ENCODE measurements at places on chromosomes 5 and 9.
A peak's percentile ranks its signal among the peaks of the same experiment; 100 is the strongest.

DNA sequence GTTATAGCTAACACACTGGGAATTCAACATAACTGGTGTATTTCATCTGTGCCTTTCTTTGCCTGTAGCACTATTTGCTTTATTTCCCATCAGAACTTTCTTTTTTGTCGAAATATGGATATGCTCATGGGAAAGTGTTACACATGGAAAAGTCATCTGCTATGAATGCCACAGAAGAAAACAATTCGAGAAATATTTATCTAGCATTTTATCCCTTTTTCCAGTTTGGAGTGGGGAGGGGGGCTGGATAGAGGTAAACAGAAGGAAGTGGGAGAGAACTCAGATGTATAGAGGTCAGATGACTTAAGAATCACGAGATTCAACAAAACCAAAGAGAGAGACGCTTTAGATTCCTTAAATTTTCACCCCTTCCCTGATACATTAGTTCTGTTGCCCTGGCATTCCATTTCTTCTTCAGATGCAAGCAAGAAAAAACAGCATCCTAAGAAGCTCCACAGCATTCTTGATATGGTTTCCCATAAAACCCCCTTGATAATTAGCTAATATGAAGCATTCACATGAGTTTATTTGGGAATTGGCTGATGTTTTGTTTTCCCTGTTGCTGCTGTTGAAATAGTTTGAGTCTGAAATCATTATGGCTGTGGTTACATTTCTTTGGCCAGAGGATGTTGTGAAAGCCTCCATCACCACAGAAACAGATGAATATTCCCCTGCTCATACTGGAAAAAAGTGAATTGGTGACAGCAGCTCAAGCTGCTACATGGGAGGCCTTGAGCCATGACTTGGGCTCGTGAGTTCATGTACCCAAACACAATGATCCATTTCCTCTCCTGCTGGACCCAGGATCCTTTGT, 335.8 kb upstream of the DAB2 start:
- peak; percentile 98 for DNase-seq

GRCh38 chr5:63878788-63879187, 83.5 kb downstream of the HTR1A start:
- DNase-seq: no peak

GRCh38 chr5:93601071-93601801, 18.2 kb downstream of the NR2F1 start:
- DNase-seq: no peak

- DNase-seq: no peak
These were observed 1063.9 kb downstream of the CDH9 start for GRCh38 chr5:25974451-25974850.

GRCh38 chr5:159858871-159859270, 57.4 kb upstream of the ADRA1B start:
- DNase-seq: no peak

DNA sequence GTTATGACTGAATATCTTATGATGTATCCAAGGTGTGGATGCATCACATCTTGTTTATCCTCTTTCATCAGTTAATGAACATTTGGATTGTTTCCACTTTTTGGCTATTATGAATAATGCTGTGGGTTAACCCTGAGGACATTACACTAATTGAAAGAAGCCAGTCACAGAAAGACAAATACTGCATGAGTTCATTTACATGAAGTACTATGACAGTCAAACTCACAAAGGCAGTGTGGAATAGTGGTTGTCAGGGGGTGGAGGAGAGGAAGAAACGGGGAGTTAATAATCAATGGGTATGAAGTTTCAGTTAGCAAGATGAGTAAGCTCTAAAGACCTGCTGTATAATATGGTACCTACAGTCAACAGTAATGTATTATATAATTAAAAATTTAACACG, 409.4 kb upstream of the CTNND2 start:
- peak; percentile 4 for DNase-seq

DNA sequence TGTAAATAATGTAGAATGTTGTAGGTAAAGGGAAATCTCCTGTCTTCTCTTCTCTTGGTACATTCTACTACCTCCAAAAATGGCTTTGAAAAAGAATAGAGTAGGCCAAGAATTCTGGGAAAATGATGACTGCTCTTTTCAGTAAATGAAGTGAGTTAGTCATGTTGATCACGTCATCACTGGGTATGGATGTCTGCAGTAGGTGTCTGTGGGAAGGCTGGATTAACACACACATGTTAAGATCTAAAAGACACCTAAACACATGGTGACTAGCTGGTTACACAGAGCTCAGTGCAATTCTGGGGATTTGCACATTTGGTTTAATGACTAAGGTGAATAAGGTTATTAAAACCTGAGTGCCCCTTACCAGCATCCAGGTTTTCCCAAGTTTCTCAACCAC, 161.5 kb downstream of the CEP120 start:
- no peak for DNase-seq

DNA sequence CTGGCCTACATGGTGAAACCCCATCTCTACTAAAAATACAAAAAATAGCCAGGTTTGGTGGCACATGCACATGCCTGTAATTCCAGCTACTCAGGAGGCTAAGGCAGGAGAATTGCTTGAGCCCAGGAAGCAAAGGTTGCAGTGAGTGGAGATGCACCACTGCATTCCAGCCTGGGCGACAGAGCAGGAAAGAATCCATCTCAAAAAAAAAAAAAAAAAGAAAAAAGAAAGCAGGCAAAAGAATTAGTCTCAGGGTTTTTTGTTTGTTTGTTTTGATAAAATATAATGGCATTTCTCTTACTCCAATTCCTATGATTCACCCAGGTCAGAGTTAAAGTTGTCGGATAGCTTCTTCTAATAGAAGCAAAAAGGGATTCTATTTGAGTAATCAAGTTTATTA, 67.0 kb upstream of the ATG10 start:
- peak; percentile 4 for DNase-seq

DNA sequence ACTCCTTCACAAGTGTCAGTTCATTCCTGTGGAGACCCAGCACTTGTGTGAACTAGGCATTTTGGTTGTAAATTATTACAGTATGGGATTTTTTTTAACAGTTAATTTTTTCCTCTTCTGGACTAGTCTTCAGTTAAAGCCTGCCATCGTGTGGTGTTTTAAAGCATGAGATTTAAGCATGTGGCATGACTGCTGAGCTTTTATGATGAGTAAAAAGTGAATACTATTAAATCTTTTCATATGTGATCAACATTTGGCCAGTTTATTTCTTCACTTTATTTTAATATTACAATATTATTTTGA, 25.0 kb downstream of the LMNB1 start:
- DNase-seq: peak; percentile 24

DNA sequence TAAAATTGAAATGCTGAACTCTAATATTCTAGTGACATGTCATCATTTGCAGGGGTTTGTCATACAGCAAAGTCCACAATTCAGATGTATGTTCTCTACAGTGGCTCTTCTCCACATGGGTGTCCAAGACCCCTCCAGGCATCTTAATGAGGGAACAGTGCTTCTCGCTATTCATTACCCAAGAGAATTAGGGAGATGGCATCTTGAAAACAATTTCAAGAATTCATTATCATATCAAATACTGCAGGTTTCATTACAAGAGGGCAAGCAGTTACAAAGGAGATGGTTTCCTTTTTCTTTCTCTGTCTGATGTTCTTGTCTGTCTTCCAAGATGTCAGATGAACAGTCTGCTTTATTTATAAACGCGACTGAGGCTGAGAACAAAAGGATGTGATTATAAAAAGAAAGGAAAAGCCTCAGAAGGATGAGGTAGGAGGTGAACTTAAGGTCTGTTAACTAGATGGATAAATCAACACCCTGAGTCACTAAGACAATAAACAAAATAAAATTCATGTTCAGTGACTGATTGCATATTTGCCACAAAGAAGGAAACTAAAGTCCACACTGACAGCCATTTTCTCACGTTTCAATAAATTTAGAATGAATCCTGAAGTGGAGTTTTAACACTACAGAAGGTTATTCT, 326.7 kb upstream of the EFNA5 start:
- DNase-seq: peak; percentile 62

DNA sequence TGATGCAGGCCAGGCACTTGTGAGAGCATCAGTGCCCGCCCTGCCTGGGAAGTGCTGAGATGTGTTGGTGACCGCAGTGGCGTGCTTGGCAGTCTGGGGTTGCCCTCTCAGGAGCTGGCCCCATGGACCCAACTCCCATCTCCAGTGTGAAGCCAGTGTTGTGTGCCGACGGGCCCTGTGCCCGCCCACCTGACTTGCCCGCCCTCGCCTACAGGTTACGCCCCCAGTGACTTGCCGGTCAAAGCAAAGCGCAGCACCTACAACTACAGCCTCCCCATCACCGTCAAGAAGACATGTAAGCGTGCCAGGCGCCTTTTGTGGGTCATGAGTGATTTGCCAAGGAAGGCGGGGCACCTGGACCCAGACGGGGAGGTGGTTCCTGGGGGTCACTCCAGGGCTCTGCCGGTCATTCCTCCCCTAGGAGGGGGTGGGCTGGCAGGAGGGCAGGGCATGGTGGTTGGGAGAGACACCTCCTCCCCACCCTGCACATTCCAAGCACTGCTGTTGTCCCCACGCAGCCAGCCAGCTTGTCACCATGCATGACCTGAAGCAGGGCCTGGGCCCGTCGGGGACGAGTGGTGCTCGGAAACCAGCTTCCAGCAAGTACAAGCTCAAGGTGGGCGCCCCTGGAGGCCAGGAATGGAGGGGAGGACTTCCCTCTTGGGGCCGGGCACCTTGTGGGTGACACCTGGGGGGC, 7.4 kb upstream of the CEL start:
- no peak for DNase-seq

All from M059J (cell line).